ENCODE measurements at places on chromosomes 11 and 22. TPM values are rescaled to one million over a fixed set of nuclear protein-coding genes. Genes with fewer than 3 reads are reported as not detected.

The ELMOD1 gene
- total RNA-seq, result not detected

The CD3G gene
- total RNA-seq, result 0.76 TPM

The OR5AL1 gene
- total RNA-seq, result not detected

The CHKA gene
- total RNA-seq, result 2.3 TPM

The BTBD18 gene
- not detected for total RNA-seq

The ELP4 gene
- total RNA-seq, result 15.1 TPM

The RTN4RL2 gene
- 0.56 TPM for total RNA-seq

The CNTN5 gene
- total RNA-seq, result 0.04 TPM

The MUC15 gene
- total RNA-seq, result 17.5 TPM

The TP53AIP1 gene
- total RNA-seq, result 22.2 TPM

The VSIG10L2 gene
- total RNA-seq, result not detected

The HOATZ gene
- total RNA-seq, result not detected

The GAB4 gene
- not detected for total RNA-seq

The ZNF215 gene
- 2.2 TPM for total RNA-seq

The KRTAP5-10 gene
- total RNA-seq, result 0.16 TPM

The DEUP1 gene
- not detected for total RNA-seq

The PCSK7 gene
- total RNA-seq, result 44.4 TPM

The MYRF gene
- 0.88 TPM for total RNA-seq

The OR52E8 gene
- total RNA-seq, result not detected

The LDHAL6A gene
- total RNA-seq, result not detected

The TRIM49 gene
- not detected for total RNA-seq

The UCP3 gene
- 0.28 TPM for total RNA-seq

The MAP6 gene
- total RNA-seq, result 0.32 TPM

The ADM2 gene
- total RNA-seq, result 11.7 TPM

The FANCF gene
- 5.8 TPM for total RNA-seq

The TKFC gene
- 46.0 TPM for total RNA-seq

The MUC2 gene
- 0.08 TPM for total RNA-seq

The DEFB131B gene
- total RNA-seq, result not detected

The RCOR2 gene
- 0.16 TPM for total RNA-seq

The UBQLNL gene
- 0.08 TPM for total RNA-seq

The MFRP gene
- not detected for total RNA-seq

The LRRC74B gene
- 0.20 TPM for total RNA-seq

The KCNJ1 gene
- not detected for total RNA-seq

The CPSF7 gene
- 44.8 TPM for total RNA-seq

The APOL4 gene
- 3.5 TPM for total RNA-seq

The OR5T2 gene
- total RNA-seq, result not detected

The HTR3B gene
- total RNA-seq, result 0.28 TPM

The BACE1 gene
- total RNA-seq, result 17.5 TPM

The TMEM25 gene
- 8.3 TPM for total RNA-seq

The GTSE1 gene
- total RNA-seq, result 10.2 TPM

The CEP126 gene
- 1.2 TPM for total RNA-seq

The PTGDR2 gene
- total RNA-seq, result 0.12 TPM

The TMEM191B gene
- total RNA-seq, result 3.0 TPM

The LMO1 gene
- total RNA-seq, result not detected

The RFPL3 gene
- not detected for total RNA-seq

The KLHDC7B gene
- total RNA-seq, result 0.20 TPM

The GUCD1 gene
- 50.1 TPM for total RNA-seq

The DRICH1 gene
- 0.32 TPM for total RNA-seq

The GDPD5 gene
- total RNA-seq, result 1.0 TPM

The CASP5 gene
- not detected for total RNA-seq

The LGR4 gene
- total RNA-seq, result 22.8 TPM
